ENCODE measurements at places on chromosomes 5 and 9.

GRCh38 chr9:111036429-111036789, 1.9 kb downstream of the LPAR1 start:
- DNase-seq: peak; percentile 50

GRCh38 chr9:16145196-16145950, 592.5 kb downstream of the CCDC171 start:
- no peak for DNase-seq

- DNase-seq: no peak
Measured at GRCh38 chr5:1108023-1108864, 3.6 kb downstream of the SLC12A7 start.

DNA sequence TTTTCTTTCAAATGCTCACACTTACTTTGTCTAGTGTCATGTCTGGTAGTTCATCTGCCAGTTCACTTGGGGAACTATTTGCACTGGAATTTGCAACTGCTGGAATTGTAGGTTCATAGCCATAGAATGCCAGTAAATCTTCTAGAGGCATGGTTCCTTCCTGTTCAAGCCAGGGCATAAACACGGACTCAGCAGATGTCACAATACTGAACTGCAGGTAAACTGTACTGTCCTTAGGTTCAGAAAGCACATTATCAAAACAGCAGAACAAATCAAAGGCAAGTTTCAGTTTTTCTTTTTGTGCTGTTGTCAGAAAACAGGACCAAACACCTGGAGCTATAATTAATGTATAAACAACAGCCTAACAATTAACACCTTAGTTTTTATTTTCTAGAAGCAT, 13.1 kb downstream of the MIER3 start:
- DNase-seq: no peak

GRCh38 chr5:53407373-53407772, 73.1 kb upstream of the FST start:
- no peak for DNase-seq

- DNase-seq: peak; percentile 9
Measured at GRCh38 chr5:130164966-130165365, 260.7 kb downstream of the CHSY3 start.

DNA sequence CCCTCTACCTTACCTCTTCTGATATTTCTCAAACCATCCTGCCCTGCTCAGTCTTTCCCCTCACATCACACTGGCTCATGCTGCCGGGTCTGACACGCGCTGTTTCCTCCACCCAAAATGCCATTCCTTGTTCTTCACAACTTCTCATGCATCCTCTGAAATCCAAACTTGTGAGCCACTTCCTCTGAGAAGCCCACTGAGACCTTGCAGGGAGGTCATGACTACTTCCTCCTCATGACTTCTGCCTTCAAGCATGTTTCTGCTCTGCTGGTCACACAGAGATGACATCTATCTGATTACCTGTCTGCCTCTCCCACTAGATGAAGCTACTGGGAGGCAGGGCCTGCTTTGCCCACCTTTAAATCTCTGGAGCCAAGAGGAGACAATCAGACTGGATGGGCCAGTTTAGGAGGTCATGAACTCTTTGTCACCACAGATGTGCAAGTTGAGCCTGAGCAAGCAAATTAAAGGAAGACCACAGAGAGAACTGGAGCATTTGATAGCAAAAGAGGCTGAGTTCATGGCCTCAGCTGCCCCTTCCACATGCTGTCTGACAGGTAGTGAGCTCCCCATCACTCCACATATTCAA, 119.8 kb upstream of the TBC1D2 start:
- no peak for DNase-seq

GRCh38 chr9:99024959-99025358, 80.0 kb upstream of the TGFBR1 start:
- no peak for DNase-seq

GRCh38 chr5:137778772-137779564, 24.8 kb upstream of the HNRNPA0 start:
- DNase-seq: no peak

GRCh38 chr9:112032009-112032408, 135.4 kb downstream of the UGCG start:
- no peak for DNase-seq

DNA sequence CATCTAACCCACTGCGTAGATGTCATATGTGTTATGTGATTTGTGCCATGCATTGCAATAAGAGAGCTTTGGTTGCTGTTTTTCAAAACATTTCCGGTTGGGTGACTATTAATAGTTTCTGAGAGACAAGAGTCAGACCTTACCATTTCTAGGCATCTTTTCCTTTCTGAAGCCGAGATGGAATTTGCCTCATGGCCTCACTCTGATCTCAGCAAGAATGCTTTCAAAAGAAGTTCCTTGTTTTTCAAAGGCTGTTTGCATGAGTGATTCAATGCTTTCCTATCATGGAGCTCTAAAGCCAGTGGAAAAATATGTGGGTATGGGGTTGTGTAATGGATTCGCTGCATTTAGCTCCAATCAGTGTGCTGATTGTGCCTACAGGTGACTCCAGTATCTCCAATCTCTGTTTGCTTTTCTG, 203.1 kb upstream of the PPP1R2B start:
- DNase-seq: no peak

GRCh38 chr9:130627896-130628792, 36.2 kb upstream of the PRDM12 start:
- no peak for DNase-seq

GRCh38 chr5:42875785-42876374, 64.2 kb upstream of the SELENOP start:
- no peak for DNase-seq

DNA sequence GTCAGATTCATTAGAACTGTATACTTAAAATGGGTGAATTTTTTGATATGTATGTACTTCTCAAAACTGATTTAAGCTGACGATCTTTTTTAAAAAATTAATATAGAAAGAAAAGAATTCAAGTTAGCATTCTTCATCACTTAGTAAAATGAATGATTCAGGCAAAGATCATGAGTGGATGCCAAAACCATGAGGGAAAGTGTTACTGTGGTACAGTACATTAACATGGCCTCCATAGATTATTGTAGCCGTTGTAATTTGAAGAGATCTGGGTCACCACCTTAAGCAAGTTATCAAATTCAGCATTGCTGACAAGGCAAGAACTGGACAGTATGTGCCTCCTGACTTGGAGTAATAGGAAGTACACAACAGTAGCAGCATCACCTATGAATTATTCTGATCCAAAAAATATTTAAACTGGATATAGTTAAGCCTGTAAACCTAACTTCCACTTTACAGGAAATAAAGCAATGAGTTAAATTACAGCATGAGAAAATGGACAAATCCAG, 29.7 kb downstream of the C9orf85 start:
- DNase-seq: no peak

GRCh38 chr5:83034528-83035207, 42.5 kb downstream of the TMEM167A start:
- no peak for DNase-seq

DNA sequence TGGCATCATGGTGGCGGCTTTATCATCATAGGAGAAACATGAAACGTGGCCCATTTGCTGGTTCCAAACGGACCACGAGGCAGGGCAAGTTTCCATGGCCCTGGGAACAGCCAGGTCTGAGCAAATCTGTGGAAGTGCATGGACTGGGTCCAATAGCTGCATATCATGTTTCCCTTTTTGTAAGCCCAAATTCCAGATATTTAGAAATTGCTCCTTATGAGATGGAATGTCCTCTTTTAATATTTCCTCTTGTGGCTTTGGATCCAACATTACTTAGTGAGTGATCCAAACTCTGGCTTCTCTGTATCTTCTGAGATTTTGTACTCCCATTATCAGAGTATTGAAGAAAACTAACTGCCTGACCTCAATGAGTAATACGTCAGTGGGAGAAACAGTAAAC, 79.8 kb upstream of the FBXL7 start:
- DNase-seq: no peak

GRCh38 chr5:58183078-58183785, 276.7 kb downstream of the PLK2 start:
- no peak for DNase-seq
